ENCODE measurements at places on chromosomes 4 and X.

DNA sequence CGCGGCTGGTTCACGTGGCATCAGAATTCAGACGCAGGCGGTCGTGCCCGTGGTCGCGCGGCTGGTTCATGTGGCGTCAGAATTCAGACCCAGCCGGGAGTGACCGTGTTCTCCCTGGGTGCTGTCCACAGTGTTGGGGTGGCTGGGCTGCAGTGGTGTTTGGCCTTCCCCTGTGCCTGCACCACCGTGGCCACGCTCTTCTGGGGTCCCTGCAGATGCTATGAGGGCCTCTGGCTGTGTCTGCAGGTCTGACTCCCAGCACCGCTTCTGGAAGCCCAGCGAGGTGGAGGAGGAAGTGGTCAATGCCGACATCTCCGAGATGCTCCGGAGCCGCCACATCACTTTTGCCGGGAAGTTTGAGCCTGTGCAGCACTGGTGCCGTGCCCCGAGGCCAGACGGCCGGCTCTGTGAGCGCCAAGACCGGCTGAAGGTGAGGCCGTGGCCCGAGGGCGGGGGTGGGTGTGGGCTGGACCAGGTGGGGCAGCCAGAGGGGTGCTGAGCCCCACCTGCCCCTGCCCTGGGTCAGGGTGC is 26.4 kb downstream of the NKX1-1 start:
- no peak for DNase-seq

DNA sequence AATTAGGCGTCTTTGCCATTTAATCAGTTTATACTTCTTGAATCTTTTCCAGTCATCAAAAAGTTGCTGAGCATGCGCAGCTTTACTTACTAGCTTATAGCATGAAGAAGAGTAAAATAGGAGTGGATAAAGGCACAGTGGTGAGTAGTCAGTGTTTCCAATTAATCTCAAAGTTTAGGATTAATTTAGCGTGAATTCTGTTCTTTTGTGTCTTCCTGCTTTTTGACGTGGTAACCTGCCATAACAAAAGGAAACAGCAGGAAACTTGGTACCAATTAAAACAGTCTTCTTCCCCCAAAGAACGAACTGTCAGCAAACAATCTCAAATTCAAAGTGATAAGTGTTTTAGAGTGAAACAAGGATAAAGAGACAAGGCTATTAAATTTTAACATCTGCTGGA is 61.9 kb downstream of the TET2 start:
- no peak for DNase-seq

- no peak for DNase-seq
Measured at GRCh38 chrX:109448282-109448938, 33.5 kb downstream of the GUCY2F start.

DNA sequence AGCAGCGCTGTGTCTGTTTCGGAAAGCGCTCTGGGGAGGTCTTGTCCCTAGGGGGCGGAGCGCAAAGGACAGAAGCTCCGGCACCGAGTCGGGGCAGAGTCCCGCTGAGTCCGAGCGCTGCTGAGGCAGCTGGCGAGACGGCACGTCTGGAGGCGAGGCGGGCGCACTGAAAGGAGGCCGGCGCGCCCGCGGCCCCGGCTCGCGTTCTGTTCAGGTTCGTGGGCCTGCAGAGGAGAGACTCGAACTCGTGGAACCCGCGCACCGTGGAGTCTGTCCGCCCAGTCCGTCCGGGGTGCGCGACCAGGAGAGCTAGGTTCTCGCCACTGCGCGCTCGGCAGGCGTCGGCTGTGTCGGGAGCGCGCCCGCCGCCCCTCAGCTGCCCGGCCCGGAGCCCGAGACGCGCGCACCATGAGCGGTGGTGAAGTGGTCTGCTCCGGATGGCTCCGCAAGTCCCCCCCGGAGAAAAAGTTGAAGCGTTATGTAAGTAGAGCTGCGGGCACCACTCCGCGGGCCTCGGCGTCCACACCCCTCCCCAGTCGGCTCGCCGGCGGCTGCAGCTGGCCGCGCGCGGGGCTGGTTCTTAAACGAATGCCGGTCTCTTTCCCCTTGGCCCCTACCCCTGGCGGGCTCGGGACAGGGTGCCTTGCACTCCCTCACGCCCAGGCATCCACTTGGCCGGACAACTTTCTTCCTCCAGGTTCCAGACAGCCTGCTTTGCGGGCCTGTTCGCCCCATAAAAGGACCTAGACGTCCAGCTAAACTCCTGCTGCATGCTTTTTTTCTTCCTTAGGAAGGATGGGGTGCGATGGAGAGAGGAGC is at the start of gene GAB1:
Gene GAB1 (plus strand): TSS at position 96 of the 819 bp plus-strand sequence. CDS start 313 bp downstream, at position 409.
- peak; percentile 7 for DNase-seq

DNA sequence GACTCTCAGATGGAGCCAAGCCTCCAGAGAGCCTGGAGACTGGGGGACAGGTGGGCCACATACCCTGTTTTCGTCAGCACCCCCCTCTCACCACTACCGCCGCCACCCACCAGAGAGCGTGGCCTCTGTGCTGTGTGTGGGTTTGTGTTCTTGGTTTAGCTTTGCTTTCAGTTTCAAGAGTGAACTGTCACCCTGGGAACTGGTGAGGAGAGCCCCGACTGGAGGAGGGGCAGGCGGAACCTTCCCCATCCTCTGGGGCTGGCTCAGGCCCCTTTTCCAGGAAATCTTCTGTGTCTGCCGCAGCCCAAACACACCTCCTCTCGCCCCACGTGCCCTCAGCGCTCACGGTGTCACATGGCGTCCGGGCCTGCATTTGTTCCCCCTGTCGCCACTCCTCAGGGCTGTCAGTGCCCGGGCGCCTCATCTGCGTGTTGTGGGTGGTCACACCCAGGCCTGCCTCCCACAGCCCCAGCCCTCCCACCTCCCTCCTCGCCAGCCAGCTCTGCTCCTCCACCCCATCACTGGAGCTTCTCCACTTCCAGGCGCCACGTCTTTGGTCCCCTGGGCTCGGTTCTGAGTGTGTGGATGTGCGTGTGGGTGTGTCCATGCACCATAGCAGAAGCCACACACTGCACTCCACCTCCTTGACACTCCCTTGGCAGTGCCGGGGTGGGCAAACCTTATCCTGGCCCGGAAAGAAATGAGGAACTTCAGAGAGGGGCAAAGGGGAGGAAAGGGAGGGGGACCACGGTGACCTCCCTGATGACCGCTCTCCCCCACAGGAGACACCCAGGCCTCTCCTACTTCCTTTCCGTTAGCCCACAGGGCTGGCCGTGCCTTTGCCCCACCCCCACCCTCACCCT is 27.8 kb downstream of the ELF4 start:
- DNase-seq, result no peak

- no peak for DNase-seq
Measured at GRCh38 chr4:60422439-60422838, 777.7 kb upstream of the ADGRL3 start.

GRCh38 chr4:150590631-150591030 is 8.7 kb downstream of the MAB21L2 start:
- DNase-seq, result no peak

DNA sequence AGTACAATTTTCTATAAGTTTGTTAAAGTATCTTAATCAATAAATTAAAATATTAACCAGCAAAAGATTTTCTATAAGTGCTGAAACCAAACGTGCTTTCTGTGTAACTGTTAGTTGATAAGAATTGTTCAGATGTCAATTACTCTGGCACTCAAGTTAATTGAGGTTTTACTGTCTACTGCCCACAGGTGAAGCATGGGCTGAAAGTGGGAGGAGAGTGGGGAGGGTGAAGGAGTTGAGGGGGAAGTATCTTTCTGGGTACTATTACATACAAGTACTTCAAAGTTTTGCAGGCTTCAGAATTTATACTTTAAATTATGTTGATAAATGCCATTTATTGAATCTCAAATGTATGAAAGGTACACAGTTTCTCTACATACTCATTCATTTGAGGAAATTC is 19.1 kb upstream of the CXCL3 start:
- no peak for DNase-seq

DNA sequence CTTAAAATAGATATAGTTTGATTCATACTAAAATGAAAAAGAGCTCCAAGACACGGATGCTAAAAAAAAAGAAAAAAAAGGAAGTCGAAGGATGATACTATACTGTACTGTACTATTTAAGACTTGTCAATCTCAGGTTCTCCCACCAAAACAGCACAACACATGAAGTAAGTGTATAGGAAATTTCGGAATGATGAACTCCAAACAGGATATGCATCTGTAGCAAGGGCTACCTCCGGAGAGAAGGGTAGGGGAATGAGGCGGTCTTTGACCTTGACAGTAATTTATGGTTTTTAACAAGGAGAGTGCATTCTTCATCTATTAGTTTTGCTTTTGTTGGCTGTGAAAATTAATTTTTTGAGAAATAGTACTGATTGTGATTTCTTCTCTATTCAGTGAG is 541 bp upstream of the FIP1L1 start:
- DNase-seq, result no peak

- DNase-seq, result no peak
Measured at GRCh38 chr4:152974468-152975379, 38.6 kb downstream of the FHDC1 start.

GRCh38 chr4:24519649-24520048 is 64.7 kb downstream of the DHX15 start:
- no peak for DNase-seq

DNA sequence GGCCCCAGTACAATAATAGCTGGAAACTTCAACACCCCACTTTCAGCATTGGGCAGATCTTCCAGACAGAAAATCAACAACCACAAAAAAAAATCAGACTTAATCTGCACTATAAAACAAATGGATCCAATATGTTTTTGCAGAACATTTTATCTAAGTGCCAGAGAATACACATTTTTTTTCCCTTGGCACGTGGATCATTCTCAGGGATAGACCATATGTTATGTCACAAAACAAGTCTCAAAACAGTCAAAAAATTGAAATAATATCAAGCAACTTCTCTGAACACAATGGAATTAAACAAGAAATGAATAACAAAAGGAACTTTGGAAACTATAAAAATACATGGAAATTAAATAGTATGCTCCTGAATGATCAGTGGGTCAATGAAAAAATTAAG is 576.3 kb downstream of the PCDH19 start:
- DNase-seq, result no peak

- DNase-seq, result no peak
Measured at GRCh38 chr4:5144384-5144783, 93.1 kb downstream of the STK32B start.

GRCh38 chr4:123298801-123299200 is 97.8 kb upstream of the SPRY1 start:
- no peak for DNase-seq

- DNase-seq, result no peak
Measured at GRCh38 chr4:77859256-77859655, 3.4 kb upstream of the MRPL1 start.

GRCh38 chr4:150415213-150415612 is 166.7 kb upstream of the MAB21L2 start:
- no peak for DNase-seq

DNA sequence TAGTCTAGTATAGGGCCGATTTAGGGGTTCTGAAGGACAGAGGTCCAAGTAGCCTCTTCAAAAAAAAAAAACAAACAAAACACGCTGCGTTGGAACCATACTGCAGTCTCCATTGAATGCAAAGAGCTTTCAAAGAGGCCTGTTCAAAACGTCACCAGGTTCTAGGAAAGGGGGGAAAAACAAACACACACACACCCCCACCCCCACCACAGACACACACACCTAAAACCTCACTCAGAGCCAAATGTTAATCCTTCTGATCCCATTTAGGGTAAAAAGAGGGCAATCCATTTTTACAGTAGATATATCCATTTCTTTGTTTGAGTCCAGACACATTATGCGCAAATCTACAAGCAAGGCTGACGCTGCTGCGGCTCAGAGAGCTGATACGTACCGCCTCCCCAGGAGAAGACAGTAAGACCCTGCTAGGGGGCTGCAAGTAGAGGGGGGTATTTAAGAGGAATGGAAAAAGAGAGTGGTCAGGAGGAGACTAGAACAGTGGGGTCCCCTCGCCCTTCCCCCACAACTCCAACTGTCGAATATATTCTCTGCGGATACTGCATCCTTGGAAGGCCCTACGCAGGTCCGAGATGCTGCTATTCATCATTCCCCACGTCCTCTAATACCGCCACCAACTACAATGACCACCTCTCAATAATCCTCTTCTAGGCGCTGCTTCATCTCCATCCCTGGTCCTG is 1.3 kb downstream of the NKRF start:
- DNase-seq, result no peak

DNA sequence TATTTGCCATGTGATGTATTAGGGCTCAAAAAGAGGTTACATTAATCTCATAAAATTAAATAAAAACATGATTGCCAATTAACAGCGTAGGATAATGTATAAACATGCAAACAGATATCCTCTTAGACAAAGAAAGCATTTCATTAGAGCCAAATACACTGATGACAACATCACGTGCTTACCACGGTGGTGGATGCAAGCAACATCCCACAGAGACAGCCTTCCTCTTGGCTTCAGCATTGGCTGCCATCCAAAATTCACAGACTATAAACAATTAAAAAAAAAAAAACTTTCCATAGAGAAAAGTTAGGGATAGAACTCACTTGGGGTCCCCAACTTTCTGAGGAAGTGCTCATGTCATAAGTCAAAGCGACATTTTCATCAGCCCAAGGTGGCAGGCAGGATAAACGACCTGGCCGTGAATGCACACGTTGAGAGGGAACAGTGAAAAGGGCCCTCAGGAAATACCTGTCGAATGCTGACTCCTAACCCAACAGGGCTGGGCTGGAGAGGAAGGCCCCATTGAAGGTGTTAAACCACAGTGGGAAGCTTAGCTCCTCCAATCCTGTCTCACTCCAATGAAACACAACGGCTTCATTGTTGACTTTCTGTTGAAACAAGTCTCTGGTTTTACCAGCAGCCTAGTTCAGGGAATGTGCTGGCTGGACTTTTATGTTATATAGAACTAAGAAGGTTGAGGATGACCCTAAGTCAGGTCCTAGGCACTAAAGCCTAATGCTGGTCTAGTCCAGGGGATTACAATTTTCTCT is 48.4 kb downstream of the IDS start:
- DNase-seq, result no peak

DNA sequence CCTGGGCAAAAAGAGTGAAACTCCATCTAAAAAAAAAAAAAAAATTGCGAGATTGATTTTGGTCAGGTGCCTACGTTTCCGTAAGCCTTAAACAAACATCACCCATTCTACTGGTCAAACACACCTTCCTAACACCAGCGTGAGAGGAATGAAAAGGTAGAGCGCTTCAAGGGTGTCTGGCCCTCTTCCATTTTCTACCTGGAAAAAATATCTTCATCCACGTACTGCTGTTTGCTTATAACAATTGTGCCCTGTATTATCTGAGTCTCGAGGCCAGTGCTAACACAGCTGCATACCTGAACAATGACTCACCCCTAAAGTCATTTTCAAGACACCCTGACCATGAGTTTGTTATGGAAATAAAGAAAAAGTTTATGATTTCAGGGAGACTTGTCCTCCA is 13.9 kb downstream of the TMSB4X start:
- no peak for DNase-seq

GRCh38 chr4:1971456-1972200 is 37.1 kb downstream of the NELFA start:
- no peak for DNase-seq

DNA sequence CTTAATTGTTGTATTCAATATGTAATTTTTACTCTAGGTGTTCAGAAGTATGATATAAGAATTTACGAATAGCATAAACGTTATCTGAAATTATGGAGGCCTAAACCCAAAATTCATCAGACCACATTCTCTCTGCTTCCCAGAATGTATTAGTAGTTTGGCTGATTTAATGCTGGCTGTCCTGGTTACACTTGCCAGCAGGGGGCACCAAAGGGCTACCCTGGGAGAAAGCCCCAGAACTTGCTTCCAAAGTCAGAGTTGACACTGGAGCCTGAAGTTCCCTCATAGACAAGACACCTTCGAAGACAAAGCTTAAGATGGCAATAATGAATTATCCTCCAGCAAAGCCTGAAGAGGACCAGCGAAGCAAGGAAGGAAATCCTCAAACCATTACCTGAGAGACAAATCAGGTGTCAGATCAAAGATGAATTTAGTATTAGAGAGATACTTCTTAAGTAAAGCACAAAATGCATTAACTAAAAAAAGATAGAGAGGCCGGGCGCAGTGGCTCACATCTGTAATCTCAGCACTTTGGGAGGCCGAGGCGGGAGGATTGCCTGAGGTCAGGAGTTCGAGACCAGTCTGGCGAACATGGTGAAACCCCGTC is 11.3 kb upstream of the ANOS1 start:
- peak; percentile 39 for DNase-seq

Data from stimulated activated CD4-positive, alpha-beta T cell treated with anti-CD3 and anti-CD28 coated beads, Interleukin-1b, Interleukin-23, amount 100 ng/mL, for 24 hours (primary cell).